ENCODE measurements at places on chromosomes 11 and 22.

DNA sequence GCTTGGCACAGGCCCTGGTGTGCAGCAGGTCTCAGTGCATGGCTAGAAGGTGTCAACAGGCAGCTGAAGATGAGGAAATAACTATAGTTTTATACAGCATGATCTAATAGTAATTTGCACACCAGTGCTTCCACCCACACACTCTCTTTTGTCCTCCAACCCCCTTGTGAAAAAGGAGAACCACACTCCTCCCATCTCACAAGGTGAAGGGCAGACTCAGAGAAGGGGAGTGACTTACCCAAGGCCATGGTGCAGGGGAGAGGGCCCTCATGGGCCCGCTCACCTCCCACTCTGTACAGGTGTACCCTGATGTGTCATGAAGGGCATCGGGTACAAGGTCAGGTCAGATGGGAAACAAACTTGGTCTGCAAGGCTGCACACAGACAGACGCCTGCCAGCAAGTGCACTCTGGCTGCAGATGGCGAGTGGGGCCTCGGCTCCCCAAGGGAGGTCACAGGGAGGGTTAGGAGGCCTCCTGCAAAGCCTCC is 53.4 kb downstream of the DGCR2 start:
- DNase-seq, result no peak

DNA sequence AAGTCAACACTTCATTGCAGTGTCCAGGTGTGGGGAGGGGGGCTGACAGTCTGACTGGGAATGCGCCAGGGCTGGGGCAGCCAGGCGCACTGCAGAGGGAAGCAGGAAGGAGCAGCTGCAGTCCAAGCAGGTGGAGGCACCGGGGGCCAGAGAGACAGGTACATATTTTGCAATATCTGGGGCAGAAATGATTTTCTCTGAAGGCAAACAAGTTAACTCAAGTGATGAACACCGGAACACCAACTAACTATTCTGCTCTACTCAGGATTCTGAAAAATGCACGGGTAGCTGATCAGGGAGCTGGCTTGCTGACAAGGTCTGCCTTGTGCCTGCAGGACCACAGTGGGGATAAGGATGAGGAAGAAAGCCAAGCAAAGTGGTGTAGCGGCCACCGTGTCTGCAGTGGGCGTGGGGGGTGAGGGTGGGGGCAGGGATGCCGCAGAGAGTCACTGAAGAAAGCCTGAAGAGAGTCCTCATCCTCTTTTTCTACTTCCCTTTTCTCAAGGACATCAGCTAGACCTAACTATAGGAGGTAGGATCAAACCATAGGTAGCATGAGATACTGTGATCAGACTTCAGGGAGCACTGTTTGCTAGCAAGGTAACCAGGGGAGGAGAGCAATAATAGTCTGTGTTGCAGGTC is 83.4 kb downstream of the SCN3B start:
- DNase-seq, result peak; percentile 74

DNA sequence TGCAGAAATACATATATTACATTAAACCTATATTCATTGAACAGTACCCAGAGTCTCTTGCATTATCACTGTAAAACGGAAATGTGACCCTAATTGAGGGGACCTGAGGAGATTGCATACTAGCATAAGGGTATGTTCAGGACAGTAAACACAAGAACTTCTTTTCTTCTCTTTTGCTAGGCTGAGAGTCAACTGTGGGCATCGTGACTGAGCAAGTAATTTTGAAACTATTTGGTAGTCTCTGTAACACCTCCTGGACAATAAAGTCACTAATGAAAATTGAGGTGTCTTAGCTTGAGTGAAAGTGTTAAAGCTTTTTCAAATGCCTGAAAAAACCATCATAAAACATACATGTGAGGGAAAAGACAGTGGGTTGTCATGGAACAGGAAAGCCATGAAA is 90.9 kb downstream of the PDHX start:
- DNase-seq, result no peak

- DNase-seq, result no peak
Observed at GRCh38 chr11:111379602-111380136, 594 bp upstream of the POU2AF1 start.

- DNase-seq, result no peak
Observed at GRCh38 chr11:47061429-47062178, 115.1 kb downstream of the ARFGAP2 start.

- DNase-seq, result no peak
Observed at GRCh38 chr11:78265326-78265725, 76.6 kb downstream of the USP35 start.

GRCh38 chr11:76656050-76656531 is 14.5 kb downstream of the LRRC32 start:
- DNase-seq, result no peak

GRCh38 chr22:42202669-42203068 is 67.8 kb downstream of the TCF20 start:
- peak; percentile 14 for DNase-seq

GRCh38 chr11:104728927-104729326 is 169.3 kb downstream of the CASP12 start:
- no peak for DNase-seq

DNA sequence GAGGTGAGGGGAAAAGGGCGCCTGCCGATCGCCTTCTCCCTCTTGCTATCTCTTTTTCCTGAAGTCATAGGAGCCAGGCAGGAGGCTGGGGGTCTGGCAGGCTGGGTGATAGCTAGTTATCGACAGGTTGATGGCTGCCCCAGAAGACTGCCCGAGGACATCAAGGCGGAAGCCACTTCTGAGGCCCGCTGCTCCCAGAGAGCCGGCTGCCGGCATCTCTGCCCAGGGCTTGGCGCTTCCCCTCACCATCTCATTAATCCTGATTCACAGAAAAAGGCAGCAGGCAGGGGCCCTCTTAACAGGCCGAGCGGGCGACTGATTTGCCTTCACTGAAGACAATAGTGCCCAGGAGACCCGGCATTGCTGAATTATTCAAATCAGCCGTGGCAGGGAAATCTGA is 124.2 kb downstream of the MIAT start:
- no peak for DNase-seq

- DNase-seq, result no peak
Observed at GRCh38 chr22:46085828-46086576, 64.3 kb upstream of the PPARA start.

GRCh38 chr11:118126082-118126838 is 26.4 kb downstream of the SCN4B start:
- no peak for DNase-seq

GRCh38 chr11:63476618-63477017 is 14.3 kb downstream of the PLAAT5 start:
- DNase-seq, result no peak

GRCh38 chr11:36362902-36363301 is 66.8 kb downstream of the PRR5L start:
- DNase-seq, result no peak

DNA sequence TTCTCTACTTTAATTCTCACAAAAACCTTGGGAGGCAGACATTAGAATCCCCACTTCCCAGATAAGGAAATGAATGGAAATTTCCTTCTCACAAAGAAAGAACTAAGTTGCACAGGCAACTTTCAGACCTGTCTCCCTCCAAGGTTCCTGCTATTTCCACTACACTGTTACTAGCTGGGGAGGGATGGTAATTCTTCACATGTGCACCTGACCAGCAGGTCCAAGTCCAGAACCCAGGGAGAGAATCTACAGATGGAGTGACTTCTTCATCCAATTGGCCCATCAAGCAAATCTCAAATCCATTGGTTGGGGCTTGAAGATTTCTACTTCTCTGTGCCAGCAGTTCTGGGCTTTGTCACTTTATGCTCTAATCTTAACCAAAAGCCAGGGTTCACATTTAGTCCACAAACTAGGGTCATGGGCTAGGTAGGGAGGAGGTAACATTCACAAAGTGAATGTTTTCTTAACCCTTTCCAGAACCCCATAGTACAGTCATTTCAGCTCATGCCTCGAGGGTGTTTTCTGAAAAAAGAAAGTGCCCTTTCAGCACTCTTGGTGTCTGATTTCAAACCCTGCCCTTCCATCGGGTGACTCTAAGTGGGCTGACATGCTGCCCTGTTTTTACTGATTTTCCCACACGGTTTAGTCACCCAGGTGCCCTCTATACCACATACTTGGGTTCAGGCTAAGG is 2.7 kb downstream of the POU2AF1 start:
- no peak for DNase-seq

- no peak for DNase-seq
Observed at GRCh38 chr11:11709447-11710239, 87.8 kb upstream of the GALNT18 start.

- DNase-seq, result no peak
Observed at GRCh38 chr22:30873661-30874060, 94.9 kb downstream of the MORC2 start.

- DNase-seq, result no peak
Observed at GRCh38 chr11:44630511-44631210, 65.2 kb downstream of the CD82 start.

GRCh38 chr11:64759722-64760719 is at the start of gene PYGM:
Gene PYGM (minus strand): TSS chr11:64759974. CDS start chr11:64759898, 76 bp downstream.
- DNase-seq, result no peak

GRCh38 chr11:124920870-124921609 is 2.0 kb downstream of the HEPN1 start:
- DNase-seq, result peak; percentile 21

DNA sequence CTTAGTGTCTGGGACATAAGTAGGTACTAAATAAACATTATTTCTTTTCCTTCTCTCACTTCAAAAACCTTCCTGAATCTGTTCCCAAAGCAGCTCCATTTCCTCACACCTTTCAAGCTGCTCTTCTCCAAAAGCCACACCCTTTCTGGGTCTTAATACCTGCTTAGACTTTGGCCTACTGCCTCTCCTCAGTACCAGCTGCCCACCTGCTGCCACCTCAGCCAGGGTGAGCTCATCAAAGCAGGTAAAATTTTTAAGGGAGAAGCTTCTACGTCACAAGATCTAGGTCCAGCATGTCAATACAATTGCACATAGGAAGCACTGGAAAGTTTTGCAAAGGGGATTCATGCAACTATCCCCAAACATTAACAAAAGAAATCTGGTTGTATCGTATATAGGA is 108.4 kb downstream of the RPL27A start:
- no peak for DNase-seq

All from HL-60 (cell line).